ENCODE measurements at places on chromosomes 16 and 17. TPM values are rescaled to one million over a fixed set of nuclear protein-coding genes. Genes with fewer than 3 reads are reported as not detected.

GRCh38 chr16:8070506-8070905 lies 519.8 kb downstream of the TMEM114 start:
- no peak overlapping the region for H3K4me3 ChIP-seq
- no peaks in the 10 kb centered on the region for H3K4me1 ChIP-seq
- H3K27me3 ChIP-seq, result no peaks in the 10 kb centered on the region
- no peak overlapping the region for H3K27ac ChIP-seq
- DNase-seq, result no peak

GRCh38 chr17:78522031-78522809 lies 55.0 kb downstream of the DNAH17 start:
- no peak for DNase-seq
- H3K4me1 ChIP-seq, result peaks cover 5% of the 10 kb centered on the region
- no peaks in the 10 kb centered on the region for H3K36me3 ChIP-seq
- no peak overlapping the region for H3K4me3 ChIP-seq
- no peak overlapping the region for H3K27ac ChIP-seq

GRCh38 chr16:30947541-30947858 lies 1.4 kb upstream of the ORAI3 start:
- no peaks in the 10 kb centered on the region for H3K27me3 ChIP-seq
- H3K36me3 ChIP-seq, result peaks cover 12% of the 10 kb centered on the region
- H3K27ac ChIP-seq, result peak overlapping the region; percentile 95
- peak overlapping the region; percentile 29 for H3K4me3 ChIP-seq

Gene BFAR
- 34.4 TPM for total RNA-seq

DNA sequence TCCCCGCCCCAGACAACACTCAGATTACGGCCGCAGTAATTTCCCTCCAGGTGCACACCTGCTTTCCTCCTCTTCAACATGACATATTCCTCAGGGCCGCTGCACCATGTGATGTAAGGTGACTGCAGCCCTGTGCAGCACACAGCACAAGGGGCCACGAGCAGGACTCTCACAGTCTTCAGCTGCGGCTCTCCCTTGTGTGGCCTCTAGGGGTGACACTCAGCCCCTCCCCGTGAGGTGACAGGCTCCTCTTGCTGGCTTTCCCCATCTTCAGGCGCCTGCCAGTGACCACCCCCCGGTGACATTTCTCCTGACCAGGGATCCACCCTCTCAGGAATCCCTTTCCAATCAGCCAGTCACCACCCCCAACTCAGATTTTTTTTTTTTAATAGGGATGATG lies 31.3 kb upstream of the ABCC3 start:
- H3K4me1 ChIP-seq, result peaks cover 11% of the 10 kb centered on the region
- no peak for DNase-seq
- no peak overlapping the region for H3K27ac ChIP-seq
- H3K27me3 ChIP-seq, result no peaks in the 10 kb centered on the region
- H3K36me3 ChIP-seq, result no peaks in the 10 kb centered on the region

- H3K27ac ChIP-seq, result no peak overlapping the region
- H3K27me3 ChIP-seq, result no peaks in the 10 kb centered on the region
- H3K36me3 ChIP-seq, result no peaks in the 10 kb centered on the region
- no peak for DNase-seq
- no peak overlapping the region for H3K4me3 ChIP-seq
These were observed 17.7 kb upstream of the TOM1L1 start for GRCh38 chr17:54882950-54883349.

DNA sequence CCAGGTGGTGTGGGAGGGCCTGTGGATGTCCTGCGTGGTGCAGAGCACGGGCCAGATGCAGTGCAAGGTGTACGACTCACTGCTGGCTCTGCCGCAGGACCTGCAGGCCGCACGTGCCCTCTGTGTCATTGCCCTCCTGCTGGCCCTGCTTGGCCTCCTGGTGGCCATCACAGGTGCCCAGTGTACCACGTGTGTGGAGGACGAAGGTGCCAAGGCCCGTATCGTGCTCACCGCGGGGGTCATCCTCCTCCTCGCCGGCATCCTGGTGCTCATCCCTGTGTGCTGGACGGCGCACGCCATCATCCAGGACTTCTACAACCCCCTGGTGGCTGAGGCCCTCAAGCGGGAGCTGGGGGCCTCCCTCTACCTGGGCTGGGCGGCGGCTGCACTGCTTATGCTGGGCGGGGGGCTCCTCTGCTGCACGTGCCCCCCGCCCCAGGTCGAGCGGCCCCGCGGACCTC lies 798 bp downstream of the CLDN9 start:
- DNase-seq, result no peak
- H3K4me1 ChIP-seq, result peaks cover 36% of the 10 kb centered on the region
- H3K27me3 ChIP-seq, result no peaks in the 10 kb centered on the region
- no peak overlapping the region for H3K27ac ChIP-seq

Gene ITGAL
- total RNA-seq, result not detected

- no peak overlapping the region for H3K4me3 ChIP-seq
- peaks cover 3% of the 10 kb centered on the region for H3K36me3 ChIP-seq
- no peak overlapping the region for H3K27ac ChIP-seq
- no peaks in the 10 kb centered on the region for H3K4me1 ChIP-seq
- no peaks in the 10 kb centered on the region for H3K27me3 ChIP-seq
- DNase-seq, result no peak
These were observed 2.3 kb upstream of the NCBP3 start for GRCh38 chr17:3848229-3848835.

- H3K4me3 ChIP-seq, result no peak overlapping the region
- no peak overlapping the region for H3K27ac ChIP-seq
- DNase-seq, result no peak
- H3K36me3 ChIP-seq, result no peaks in the 10 kb centered on the region
These were observed 252.3 kb upstream of the CA10 start for GRCh38 chr17:52410781-52411180.

DNA sequence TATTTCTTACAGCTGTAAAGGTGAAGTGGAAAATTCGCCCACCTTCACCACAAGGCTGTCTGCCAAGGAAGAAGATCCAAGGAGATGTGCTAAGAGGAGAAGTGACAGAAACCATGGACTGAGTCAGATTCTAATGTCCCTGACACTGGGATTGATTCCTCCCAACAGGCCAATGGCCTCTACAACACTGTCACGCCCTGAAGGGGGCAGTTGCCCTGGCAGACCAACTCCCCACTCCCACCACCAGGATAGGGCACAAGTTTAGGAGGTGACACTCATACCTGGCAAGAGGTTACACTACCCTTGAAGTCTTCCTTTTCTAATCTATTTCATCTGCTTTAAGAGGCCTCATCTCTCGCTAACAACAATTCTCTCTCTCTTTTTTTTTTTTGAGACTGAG lies 16.1 kb downstream of the PIP4K2B start:
- H3K4me3 ChIP-seq, result no peak overlapping the region
- no peak for DNase-seq
- no peak overlapping the region for H3K27ac ChIP-seq
- no peaks in the 10 kb centered on the region for H3K4me1 ChIP-seq
- H3K36me3 ChIP-seq, result peaks cover 55% of the 10 kb centered on the region

GRCh38 chr16:85571813-85572619 lies 41.1 kb upstream of the GSE1 start:
- no peaks in the 10 kb centered on the region for H3K36me3 ChIP-seq
- no peak overlapping the region for H3K4me3 ChIP-seq
- H3K27me3 ChIP-seq, result no peaks in the 10 kb centered on the region
- peaks cover 63% of the 10 kb centered on the region for H3K4me1 ChIP-seq

DNA sequence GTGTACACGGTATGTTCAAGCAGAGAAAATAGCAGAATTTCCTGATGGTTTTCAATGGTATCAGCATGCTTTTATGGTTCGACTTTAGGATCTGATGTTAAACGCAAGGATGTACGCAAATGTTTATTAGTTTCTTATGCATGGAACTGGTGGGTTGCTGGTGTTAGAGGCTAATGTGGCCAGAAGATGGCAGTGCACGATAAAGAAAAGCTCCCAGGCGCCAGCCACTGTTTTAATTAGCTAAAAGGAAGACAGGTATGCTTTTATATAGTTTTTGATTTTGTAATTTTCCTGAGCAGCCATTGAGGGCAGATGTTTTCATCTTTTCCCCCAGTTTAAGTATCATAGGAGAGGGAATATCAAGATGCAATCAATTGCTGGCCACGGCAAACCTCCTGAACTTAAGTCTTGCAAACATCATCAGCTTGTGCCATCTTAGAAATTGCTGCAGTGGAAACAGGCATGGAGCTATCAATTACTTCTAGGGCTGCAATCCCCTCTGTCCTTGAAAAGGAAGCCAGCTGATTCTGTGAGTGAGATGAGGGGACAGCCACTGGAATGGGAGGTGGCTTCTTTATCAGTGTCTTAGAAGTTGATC lies 648.5 kb upstream of the RBFOX1 start:
- H3K36me3 ChIP-seq, result no peaks in the 10 kb centered on the region
- peaks cover 4% of the 10 kb centered on the region for H3K4me1 ChIP-seq
- no peak overlapping the region for H3K27ac ChIP-seq
- no peaks in the 10 kb centered on the region for H3K27me3 ChIP-seq

Gene DPEP3
- total RNA-seq, result not detected

DNA sequence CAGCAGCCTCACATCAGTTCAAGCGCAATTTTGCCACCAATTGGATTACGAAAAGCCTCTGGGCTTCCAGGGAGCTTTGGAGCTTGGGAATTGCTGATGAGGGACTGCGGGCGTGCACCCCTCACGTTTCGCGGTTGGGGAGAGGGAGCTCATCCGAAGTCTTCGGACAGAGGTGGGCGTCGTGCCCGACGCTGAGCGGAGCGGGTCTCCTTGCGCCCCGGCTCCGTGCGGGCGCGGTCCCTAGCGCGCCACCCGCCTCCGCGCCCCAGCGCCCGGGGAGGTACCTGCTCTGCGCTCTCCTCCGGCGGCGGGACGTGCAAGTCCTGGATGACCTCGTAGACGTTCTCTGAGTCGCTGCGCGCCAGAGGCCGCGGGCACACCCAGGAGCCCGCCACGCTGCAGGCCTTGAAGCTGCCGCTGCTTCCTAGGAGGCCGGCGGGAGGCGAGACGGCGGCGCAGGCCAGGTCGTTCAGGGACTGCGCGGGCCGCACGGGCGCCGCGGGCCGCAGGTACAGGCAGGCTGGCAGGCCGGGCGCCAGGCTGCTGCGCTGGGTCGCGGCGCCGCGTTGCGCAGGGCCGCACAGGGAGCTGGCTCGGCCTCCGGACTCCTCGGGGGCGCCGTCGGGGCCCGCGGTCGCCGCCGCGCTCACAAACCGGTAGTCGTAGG lies 3.2 kb downstream of the ARHGAP27 start:
- no peaks in the 10 kb centered on the region for H3K4me1 ChIP-seq
- H3K27me3 ChIP-seq, result peaks cover 69% of the 10 kb centered on the region
- H3K36me3 ChIP-seq, result no peaks in the 10 kb centered on the region
- DNase-seq, result peak; percentile 60
- no peak overlapping the region for H3K27ac ChIP-seq

Gene NOB1
- total RNA-seq, result 34.0 TPM

DNA sequence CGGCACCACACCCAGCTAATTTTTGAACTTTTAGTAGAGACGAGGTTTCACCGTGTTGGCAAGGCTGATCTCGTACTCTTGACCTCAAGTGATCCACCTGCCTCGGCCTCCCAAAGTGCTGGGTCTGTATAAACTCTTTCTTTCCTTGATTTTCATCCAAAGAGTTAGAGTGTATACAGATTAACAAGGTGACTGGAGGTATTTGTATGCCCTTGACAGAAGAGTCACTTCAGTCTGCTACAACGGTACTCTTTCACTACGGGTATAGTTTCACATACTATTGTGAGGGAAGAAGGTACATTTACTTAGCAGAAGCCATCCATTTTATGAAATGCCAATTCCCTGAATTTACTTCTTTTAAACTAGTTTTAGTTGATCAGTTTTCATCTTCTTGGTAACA lies 32.5 kb downstream of the PPM1E start:
- no peak for DNase-seq
- no peaks in the 10 kb centered on the region for H3K36me3 ChIP-seq
- no peak overlapping the region for H3K4me3 ChIP-seq
- H3K4me1 ChIP-seq, result no peaks in the 10 kb centered on the region
- no peak overlapping the region for H3K27ac ChIP-seq

- no peak overlapping the region for H3K27ac ChIP-seq
- H3K36me3 ChIP-seq, result no peaks in the 10 kb centered on the region
These were observed 24.2 kb downstream of the KLHL36 start for GRCh38 chr16:84672276-84673202.

DNA sequence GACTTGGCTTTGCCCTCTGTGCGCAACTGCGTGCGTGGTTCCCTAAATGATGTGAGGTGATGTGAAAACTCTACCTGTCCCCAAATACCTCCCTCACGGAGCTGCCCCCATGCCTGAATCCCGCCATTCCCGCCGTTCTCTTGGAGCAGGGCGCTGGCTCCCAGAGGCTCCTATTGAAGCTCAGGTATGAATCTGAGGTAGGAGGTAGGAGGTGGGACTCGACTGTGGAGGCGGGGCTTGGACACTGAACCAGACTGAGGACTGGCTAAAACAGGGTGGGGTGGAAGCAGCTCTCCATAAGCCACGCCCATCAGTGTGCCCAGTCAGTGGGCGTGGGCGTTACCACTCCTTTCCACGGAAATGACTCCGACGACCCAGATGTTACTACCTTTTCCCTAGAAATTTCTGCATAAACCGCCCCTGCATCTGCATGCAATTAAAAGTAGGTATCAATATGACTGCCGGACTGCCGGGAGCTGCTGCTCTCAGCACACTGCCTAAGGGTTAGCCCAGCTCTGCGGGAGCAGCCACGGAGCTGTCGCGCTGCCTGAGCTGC lies 41.0 kb downstream of the FOXL1 start:
- H3K36me3 ChIP-seq, result no peaks in the 10 kb centered on the region
- no peak for DNase-seq
- H3K4me3 ChIP-seq, result no peak overlapping the region
- H3K4me1 ChIP-seq, result no peaks in the 10 kb centered on the region

Gene GALR2
- total RNA-seq, result not detected

Gene ZNF469
- total RNA-seq, result 0.35 TPM

Gene CD300LD
- total RNA-seq, result not detected

- no peak overlapping the region for H3K27ac ChIP-seq
- H3K36me3 ChIP-seq, result no peaks in the 10 kb centered on the region
- DNase-seq, result no peak
- no peaks in the 10 kb centered on the region for H3K27me3 ChIP-seq
- H3K4me1 ChIP-seq, result peaks cover 7% of the 10 kb centered on the region
- H3K4me3 ChIP-seq, result no peak overlapping the region
These were observed 1.6 kb upstream of the KRT14 start for GRCh38 chr17:41588126-41588810.

GRCh38 chr17:52283872-52284271 lies 125.4 kb upstream of the CA10 start:
- no peaks in the 10 kb centered on the region for H3K36me3 ChIP-seq
- no peak for DNase-seq
- no peaks in the 10 kb centered on the region for H3K27me3 ChIP-seq
- no peak overlapping the region for H3K27ac ChIP-seq

- no peaks in the 10 kb centered on the region for H3K27me3 ChIP-seq
- peaks cover 7% of the 10 kb centered on the region for H3K4me1 ChIP-seq
- no peaks in the 10 kb centered on the region for H3K36me3 ChIP-seq
These were observed 116.0 kb upstream of the SOX9 start for GRCh38 chr17:72004611-72005331.

Data from cardiac muscle cell (in vitro differentiated cells and primary cell).